Posterior cingulate gyrus (tissue), 11 donors: ENCODE measurements at places on chromosomes 16 and 17.

- no peak for DNase-seq
Measured at GRCh38 chr17:70099884-70100283, 24.9 kb downstream of the KCNJ16 start.

DNA sequence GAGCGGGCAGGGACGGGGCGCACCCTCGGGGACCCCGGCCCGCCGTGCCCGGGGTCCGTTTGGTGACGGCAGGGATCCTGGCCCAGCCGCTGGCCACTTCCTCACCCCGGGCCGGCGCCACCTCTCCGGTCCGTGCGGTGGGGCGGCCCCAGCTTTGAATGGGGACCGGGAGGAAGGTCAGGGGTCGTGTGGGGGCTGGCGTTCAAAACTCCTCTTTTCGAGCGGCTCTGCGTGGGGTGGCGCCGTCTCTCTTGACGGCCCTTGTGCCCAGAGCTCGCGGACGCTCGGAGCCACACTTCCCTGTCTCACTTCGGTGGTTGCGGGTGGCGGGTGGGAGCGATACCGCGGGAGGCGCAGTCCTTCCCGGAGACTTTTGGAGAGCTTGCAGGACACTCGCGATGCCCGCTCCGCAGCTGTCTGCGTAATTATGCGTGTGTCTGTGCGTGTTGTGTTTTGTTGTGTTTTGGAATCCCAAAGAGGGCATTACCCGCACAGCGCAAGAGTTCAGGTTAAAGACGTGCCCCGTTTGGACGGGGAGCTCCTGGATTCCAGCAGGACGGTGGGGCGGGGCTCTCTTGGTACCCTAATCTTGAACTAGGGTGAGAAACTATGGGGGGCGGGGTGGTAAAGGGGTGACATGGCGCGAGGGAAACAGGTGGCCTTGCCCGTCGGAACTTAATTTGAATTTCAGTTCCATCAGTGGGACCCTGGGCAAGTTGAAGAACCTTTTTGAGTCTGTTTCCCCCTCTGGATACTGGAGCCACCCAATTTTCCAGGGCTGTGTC is 637 bp downstream of the PLCG2 start:
- DNase-seq = no peak

- DNase-seq = no peak
Measured at GRCh38 chr16:8376430-8376829, 213.9 kb downstream of the TMEM114 start.

GRCh38 chr17:18236494-18236893 is 11.1 kb downstream of the LLGL1 start:
- DNase-seq = no peak

- no peak for DNase-seq
Measured at GRCh38 chr16:7515543-7515942, 182.9 kb downstream of the RBFOX1 start.

- DNase-seq = no peak
Measured at GRCh38 chr17:66957951-66958579, 6.4 kb upstream of the CACNG4 start.
